Thyroid gland (tissue), 4 donors: ENCODE measurements at places on chromosomes 2 and 18.

DNA sequence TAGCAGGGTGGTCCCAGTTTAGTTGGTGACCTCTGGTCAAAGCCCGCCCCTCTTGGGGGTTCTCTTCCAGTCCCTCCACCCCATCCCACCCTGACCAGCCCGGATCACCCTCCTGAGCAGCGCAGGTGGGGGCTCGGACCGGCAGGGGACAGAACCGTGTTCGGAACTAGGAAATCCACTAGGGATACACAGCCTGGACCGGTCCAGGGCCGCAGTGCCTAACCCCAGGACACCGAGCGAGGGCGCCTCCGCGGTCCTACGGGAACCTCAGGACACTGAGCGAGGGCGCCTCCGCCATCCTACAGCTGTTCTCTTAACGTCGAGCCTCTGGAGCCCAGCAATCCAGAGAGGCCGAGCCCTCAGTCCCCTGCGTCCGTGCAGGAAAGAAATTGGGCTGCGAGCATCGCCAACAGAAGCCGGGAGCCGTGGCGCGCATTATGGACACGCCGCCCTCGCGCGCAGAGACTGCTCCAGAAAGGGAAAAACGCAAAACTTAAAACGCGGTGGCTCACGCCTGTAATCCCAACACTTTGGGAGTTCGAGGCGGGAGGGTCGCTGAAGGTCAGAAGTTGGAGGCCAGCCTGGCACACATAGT, 8.5 kb downstream of the RAX start:
- H3K4me1 ChIP-seq = peaks cover 12% of the 10 kb centered on the region
- DNase-seq = no peak
- H3K36me3 ChIP-seq = no peaks in the 10 kb centered on the region
- no peak overlapping the region for H3K27ac ChIP-seq

GRCh38 chr2:126429103-126429502, 226.9 kb upstream of the GYPC start:
- no peak overlapping the region for H3K27ac ChIP-seq
- no peak for DNase-seq
- H3K36me3 ChIP-seq = no peaks in the 10 kb centered on the region
- no peaks in the 10 kb centered on the region for H3K27me3 ChIP-seq

DNA sequence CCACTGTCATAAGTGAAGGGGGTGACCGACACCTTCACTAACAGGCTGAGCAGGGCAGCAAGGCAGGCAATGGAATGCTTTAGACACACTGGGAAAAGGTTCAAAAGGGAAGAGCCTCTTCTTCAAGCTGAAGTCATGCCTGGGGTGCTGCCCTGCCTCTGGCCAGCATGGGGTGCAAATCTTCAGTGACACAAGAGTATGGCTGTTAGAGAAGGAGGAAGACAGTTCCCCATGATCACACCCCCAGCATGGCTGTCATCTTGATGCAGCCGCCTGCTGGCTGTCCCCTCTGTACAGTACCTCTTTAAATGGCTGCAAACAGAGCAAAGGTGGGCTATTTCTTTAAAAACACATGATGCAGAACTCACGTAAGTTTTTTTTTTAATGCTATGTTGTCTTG, 71.9 kb downstream of the INPP4A start:
- no peak overlapping the region for H3K4me3 ChIP-seq
- H3K4me1 ChIP-seq = no peaks in the 10 kb centered on the region
- no peaks in the 10 kb centered on the region for H3K27me3 ChIP-seq
- H3K27ac ChIP-seq = no peak overlapping the region

- peaks cover 13% of the 10 kb centered on the region for H3K4me1 ChIP-seq
- no peak for DNase-seq
- no peaks in the 10 kb centered on the region for H3K36me3 ChIP-seq
- H3K27ac ChIP-seq = peak overlapping the region; percentile 72
Measured at GRCh38 chr2:69386360-69386759, 667 bp downstream of the GFPT1 start.

GRCh38 chr18:12053289-12053688, 40.4 kb upstream of the ANKRD62 start:
- DNase-seq = no peak
- no peak overlapping the region for H3K27ac ChIP-seq
- no peaks in the 10 kb centered on the region for H3K36me3 ChIP-seq
- H3K4me1 ChIP-seq = peaks cover 29% of the 10 kb centered on the region

DNA sequence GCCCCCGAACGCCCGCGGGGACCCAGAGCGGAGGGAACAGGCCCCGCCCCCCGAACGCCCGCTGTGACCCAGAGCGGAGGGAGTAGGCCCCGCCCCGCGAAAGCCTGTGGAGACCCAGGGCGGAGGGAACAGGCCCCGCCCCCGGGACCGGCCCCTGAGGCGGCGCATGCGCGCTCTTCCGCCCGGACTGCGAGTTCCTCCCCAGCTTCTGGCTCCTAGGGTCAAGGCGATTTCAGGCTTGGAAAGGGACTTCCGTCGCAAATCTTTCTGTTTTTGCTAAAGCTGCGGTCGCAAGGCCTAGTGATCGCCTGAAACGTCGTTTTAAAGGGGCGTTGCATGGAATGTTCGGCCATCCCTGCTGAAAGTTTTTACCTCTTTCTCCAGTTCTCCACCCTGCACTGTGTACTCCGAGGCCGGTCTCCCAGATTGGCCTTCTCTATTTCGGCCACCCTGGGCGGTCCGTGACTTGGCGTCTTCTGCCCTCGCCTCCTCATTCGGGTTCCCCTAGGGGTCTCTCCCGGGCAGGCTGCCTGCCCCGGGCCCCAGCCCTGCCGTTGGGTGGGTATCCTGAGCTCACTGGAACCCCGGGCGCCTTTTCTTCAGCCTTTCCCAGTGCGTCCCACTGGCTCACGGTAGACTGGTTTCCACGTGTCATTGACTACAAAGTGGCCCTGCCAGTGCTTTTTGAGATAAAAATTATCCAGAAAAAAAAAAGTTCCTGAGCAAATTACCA, 372 bp upstream of the WDSUB1 start:
- peak overlapping the region; percentile 99 for H3K27ac ChIP-seq
- peak; percentile 100 for DNase-seq
- peak overlapping the region; percentile 82 for H3K4me3 ChIP-seq
- H3K27me3 ChIP-seq = no peaks in the 10 kb centered on the region
- H3K36me3 ChIP-seq = no peaks in the 10 kb centered on the region

- H3K27me3 ChIP-seq = no peaks in the 10 kb centered on the region
- peaks cover 5% of the 10 kb centered on the region for H3K4me1 ChIP-seq
- no peak overlapping the region for H3K4me3 ChIP-seq
- H3K36me3 ChIP-seq = peaks cover 12% of the 10 kb centered on the region
Measured at GRCh38 chr18:62979900-62980299, 264.6 kb downstream of the PHLPP1 start.

DNA sequence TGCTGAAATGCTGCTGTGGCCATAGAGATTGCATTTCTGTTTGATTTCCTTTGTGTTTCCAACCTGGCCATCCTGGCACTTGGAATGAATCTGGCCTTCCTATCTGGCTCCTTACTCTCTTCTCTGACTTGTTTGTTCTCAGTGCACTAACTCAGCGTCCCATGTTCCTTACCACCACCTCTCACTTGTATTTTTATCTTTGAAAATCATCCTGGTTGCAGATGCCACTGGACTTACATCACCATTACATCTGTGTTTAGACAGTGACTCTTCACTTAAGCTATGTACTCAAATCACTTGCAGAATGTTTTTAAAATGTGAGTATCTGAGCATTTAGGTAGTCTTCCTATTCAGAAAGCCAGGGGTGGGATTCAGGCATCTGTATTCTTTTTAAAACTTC, 239.5 kb downstream of the WDR7 start:
- no peaks in the 10 kb centered on the region for H3K36me3 ChIP-seq
- no peaks in the 10 kb centered on the region for H3K27me3 ChIP-seq
- H3K4me3 ChIP-seq = no peak overlapping the region
- no peak for DNase-seq
- no peaks in the 10 kb centered on the region for H3K4me1 ChIP-seq

DNA sequence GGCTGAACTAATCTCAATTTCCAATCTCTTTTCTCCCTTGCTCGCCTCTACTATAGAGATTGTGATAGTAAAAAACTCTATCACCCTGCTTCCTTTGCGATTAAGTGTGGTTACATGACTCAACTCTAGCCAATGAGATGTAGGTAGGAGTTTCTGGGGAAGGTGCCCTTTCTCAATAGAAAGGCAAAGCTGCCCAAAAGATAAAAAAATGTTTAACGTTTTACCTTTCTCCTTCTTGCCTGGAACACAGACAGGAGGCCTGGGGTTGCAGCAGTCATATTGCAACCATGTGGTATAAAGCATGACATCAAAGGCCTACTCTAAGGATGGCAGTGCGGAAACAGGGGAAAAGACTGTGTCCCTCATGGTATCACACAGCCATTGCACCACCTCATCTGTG, 31.5 kb downstream of the TMEM37 start:
- H3K4me3 ChIP-seq = no peak overlapping the region
- peaks cover 1% of the 10 kb centered on the region for H3K4me1 ChIP-seq
- H3K36me3 ChIP-seq = no peaks in the 10 kb centered on the region
- no peak overlapping the region for H3K27ac ChIP-seq
- DNase-seq = no peak

- H3K4me3 ChIP-seq = no peak overlapping the region
- H3K4me1 ChIP-seq = peaks cover 27% of the 10 kb centered on the region
- H3K36me3 ChIP-seq = no peaks in the 10 kb centered on the region
- H3K27me3 ChIP-seq = no peaks in the 10 kb centered on the region
- peak; percentile 84 for DNase-seq
Measured at GRCh38 chr2:1802469-1803216, 58.3 kb upstream of the PXDN start.

- H3K27ac ChIP-seq = peak overlapping the region; percentile 15
- no peaks in the 10 kb centered on the region for H3K36me3 ChIP-seq
- no peaks in the 10 kb centered on the region for H3K27me3 ChIP-seq
- no peak for DNase-seq
- H3K4me1 ChIP-seq = peaks cover 23% of the 10 kb centered on the region
Measured at GRCh38 chr2:176997074-176997791, 215.4 kb upstream of the HNRNPA3 start.

DNA sequence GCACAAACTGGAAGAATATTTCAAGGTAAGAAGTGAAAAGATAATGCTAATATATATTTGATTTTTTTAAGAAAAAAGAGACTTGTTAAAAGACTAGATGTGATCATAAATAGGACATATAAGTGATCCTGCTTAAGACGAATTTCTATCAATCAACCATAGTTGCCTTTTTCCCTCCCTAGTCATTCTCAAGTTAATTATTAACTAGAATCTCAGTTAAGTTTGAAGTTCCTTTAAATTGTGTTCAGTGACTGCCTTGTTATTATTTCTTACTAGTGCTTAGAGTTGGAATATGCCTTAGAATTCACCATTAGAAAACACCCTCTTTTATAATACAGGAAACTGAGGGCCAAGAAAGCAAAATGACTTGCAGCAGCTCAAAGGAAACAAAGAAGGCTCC, 141.5 kb upstream of the SP5 start:
- H3K4me3 ChIP-seq = no peak overlapping the region
- no peaks in the 10 kb centered on the region for H3K36me3 ChIP-seq
- no peak for DNase-seq
- no peak overlapping the region for H3K27ac ChIP-seq

DNA sequence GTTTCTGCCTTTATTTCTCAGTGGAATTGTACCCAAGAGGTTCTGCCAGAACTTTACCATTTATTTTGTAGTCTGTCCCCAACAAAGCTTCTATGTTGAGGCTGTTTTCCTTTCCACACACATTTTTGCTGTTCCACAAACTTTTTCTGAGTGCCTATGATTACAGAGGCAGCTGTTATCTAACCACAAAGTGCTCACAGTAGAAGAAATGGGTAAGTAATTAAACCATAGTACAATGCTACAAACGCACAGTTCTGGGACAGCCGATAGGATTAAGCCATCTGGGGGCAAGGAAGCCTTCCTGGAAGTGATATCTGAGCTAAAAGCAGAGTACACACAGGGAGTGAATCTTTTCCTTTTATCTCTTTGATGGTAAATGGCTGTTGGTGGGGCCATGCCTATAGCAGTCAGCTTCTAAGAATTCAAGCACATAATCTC, 3.9 kb upstream of the MGAT4A start:
- no peak overlapping the region for H3K4me3 ChIP-seq
- no peak for DNase-seq
- no peak overlapping the region for H3K27ac ChIP-seq
- H3K36me3 ChIP-seq = no peaks in the 10 kb centered on the region

GRCh38 chr18:23658285-23658684, 4.4 kb downstream of the ANKRD29 start:
- H3K27ac ChIP-seq = no peak overlapping the region
- H3K36me3 ChIP-seq = no peaks in the 10 kb centered on the region
- peaks cover 8% of the 10 kb centered on the region for H3K4me1 ChIP-seq
- no peaks in the 10 kb centered on the region for H3K27me3 ChIP-seq
- H3K4me3 ChIP-seq = no peak overlapping the region

DNA sequence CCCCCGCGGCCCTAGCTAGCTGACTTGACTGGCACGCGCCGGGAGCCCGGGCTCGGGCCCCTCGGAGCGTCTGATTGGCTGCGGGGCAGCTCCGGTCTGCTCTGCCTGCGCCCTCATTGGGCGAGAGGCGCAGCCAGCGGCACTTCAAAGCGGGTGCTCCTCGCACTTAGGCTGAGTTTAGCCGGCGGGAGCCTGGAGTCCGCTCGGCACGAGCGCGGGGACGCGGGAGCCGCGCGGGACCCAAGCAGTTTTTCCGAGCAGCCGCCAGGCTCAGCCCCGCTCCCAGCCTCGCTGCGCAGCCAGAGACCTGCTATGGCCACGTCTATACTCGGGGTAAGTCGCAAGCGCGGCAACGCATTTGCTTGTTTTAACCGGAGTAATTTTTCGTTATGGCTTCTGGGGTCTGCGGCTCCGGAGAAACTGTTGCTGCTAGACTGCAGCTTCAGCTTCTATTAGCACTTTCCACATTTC, at the start of gene SP9:
SP9 (plus strand) TSS at position 174 of the 471 bp plus-strand sequence; CDS start at position 313, 139 bp downstream.
- no peak within 1 kb of the TSS for H3K27ac ChIP-seq
- peaks cover 91% of the 10 kb centered on the region for H3K27me3 ChIP-seq
- H3K4me1 ChIP-seq = peaks cover 41% of the 10 kb centered on the region
- no peak within 1 kb of the TSS for H3K4me3 ChIP-seq
- H3K36me3 ChIP-seq = no peaks in the 10 kb centered on the region
- no peak for DNase-seq
